ENCODE measurements at places on chromosomes 4 and X.

GRCh38 chrX:13520351-13520750 lies 49.0 kb upstream of the EGFL6 start:
- DNase-seq = no peak

GRCh38 chrX:22445880-22446279 lies 173.2 kb downstream of the CBLL2 start:
- no peak for DNase-seq

GRCh38 chrX:133185938-133186337 lies 32.2 kb downstream of the TFDP3 start:
- no peak for DNase-seq

- DNase-seq = no peak
Measured at GRCh38 chrX:153782313-153782712, 1.5 kb downstream of the SRPK3 start.

DNA sequence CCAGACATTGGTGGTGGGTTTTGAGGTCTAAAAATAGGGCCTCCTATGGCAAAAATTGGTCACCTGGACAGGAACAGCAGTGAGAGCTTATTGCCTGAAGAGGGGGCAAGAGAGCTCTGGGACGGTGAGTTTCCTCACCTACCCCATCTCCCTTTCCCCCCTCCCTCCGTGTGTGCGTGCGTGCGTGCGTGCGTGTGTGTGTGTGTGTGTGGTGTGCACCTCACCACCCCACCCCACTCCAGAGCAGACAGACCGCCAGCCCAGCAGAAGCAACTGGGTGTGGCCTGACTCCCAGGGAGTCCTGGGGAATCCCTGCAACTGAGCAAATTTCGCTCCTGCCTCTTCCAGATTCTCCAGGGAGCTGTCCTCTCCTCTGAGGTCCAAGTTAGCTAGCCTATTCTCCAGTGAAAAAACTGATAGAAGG lies 44.7 kb downstream of the PRPS1 start:
- peak; percentile 69 for DNase-seq
